ENCODE measurements at places on chromosomes 6 and 20. TPM values are rescaled to one million over a fixed set of nuclear protein-coding genes. Genes with fewer than 3 reads are reported as not detected.

FAM162B gene
- total RNA-seq: not detected

FKBP1C gene
- total RNA-seq: 0.13 TPM

SLC16A10 gene
- not detected for total RNA-seq

PM20D2 gene
- 3.0 TPM for total RNA-seq

SMIM13 gene
- total RNA-seq: 12.4 TPM

NKX2-2 gene
- not detected for total RNA-seq

GSS gene
- total RNA-seq: 85.9 TPM

GRCh38 chr6:10954590-10955010, 67.7 kb downstream of the SYCP2L start:
- no peaks in the 10 kb centered on the region for H3K36me3 ChIP-seq
- peak; percentile 81 for DNase-seq
- H3K27me3 ChIP-seq: no peaks in the 10 kb centered on the region
- H3K4me1 ChIP-seq: peaks cover 8% of the 10 kb centered on the region

DNA sequence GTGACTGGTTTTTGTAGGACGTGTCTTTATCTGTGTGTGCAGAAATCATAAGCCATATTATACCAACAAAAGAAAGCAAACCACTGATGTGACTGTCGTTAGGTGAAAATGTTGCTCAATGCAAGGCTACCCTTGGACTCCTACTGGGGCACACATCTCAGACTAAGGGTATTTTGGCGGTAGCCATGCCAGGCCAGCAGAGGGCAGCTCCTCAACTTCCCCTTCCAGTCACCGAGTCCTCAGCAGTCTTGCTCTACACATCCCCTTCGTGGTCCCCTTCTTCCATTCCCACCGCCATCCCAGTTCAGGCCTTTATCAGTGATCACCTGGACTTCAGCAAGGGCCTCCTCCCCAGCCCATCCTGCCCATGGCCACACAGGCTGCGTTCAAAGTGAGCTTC, 113.7 kb upstream of the GGTLC1 start:
- no peaks in the 10 kb centered on the region for H3K27me3 ChIP-seq
- no peaks in the 10 kb centered on the region for H3K36me3 ChIP-seq
- no peak for DNase-seq
- no peak overlapping the region for H3K4me3 ChIP-seq

- DNase-seq: peak; percentile 65
- peaks cover 28% of the 10 kb centered on the region for H3K4me1 ChIP-seq
- H3K27me3 ChIP-seq: no peaks in the 10 kb centered on the region
Observed at GRCh38 chr6:30206152-30206551, 7.1 kb downstream of the TRIM26 start.

- H3K36me3 ChIP-seq: no peaks in the 10 kb centered on the region
- peak; percentile 57 for DNase-seq
- H3K27ac ChIP-seq: no peak overlapping the region
- H3K27me3 ChIP-seq: no peaks in the 10 kb centered on the region
- H3K4me1 ChIP-seq: peaks cover 14% of the 10 kb centered on the region
- no peak overlapping the region for H3K4me3 ChIP-seq
Observed at GRCh38 chr6:45898941-45899682, 116.5 kb downstream of the CLIC5 start.

- peak overlapping the region; percentile 77 for H3K27ac ChIP-seq
- H3K27me3 ChIP-seq: no peaks in the 10 kb centered on the region
- H3K4me1 ChIP-seq: peaks cover 9% of the 10 kb centered on the region
- H3K36me3 ChIP-seq: peaks cover 16% of the 10 kb centered on the region
Observed at GRCh38 chr20:17611290-17611539, 41.3 kb downstream of the DSTN start.

DNA sequence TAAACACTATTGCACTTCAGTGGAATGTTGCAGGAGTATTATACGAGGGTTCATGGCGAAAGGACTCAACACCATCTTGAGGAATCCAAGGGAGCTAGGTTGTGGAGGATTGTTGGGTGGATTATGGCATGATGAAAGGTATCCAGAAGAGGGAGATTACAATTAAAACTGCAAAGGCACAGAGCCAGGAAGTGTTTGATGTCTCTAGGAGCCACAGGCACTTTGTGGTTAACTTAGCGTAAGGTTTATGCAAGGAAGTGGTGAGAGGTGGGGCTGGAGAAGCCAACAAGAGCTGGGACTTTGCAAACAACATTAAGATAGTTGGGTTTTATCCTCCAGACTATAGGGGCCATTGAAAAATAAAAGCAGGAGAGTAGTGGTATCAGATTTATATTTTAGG, 86.6 kb upstream of the TPD52L1 start:
- H3K4me1 ChIP-seq: no peaks in the 10 kb centered on the region
- DNase-seq: no peak
- H3K4me3 ChIP-seq: no peak overlapping the region
- H3K36me3 ChIP-seq: 0 out of 2 replicates have a peak, but pooled peaks cover 3% of the 10 kb centered on the region
- no peak overlapping the region for H3K27ac ChIP-seq

DNA sequence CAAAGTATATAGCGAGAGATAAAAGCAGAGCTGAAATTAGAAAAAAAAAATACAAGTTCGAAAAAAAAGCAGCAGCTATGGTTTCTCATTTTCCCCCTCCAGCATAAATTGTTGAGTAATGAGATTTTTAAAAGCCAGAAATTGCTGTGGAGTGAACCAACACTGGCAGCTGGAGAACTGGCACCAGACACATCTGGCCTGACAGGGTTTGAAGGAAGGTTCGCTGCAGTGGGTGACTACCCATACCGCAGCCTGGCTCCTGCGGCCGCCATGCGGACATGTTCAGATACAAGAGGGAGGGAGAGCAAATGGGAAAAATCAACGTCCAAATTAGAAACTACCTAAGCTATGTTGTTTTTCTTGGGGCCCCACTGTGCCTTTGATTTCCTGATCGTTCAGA, 3.3 kb downstream of the APCDD1L start:
- H3K36me3 ChIP-seq: no peaks in the 10 kb centered on the region
- H3K27ac ChIP-seq: no peak overlapping the region
- peak; percentile 39 for DNase-seq

GRCh38 chr6:118784641-118785164, 109.2 kb upstream of the ASF1A start:
- H3K4me3 ChIP-seq: no peak overlapping the region
- H3K27ac ChIP-seq: no peak overlapping the region
- no peak for DNase-seq

DNA sequence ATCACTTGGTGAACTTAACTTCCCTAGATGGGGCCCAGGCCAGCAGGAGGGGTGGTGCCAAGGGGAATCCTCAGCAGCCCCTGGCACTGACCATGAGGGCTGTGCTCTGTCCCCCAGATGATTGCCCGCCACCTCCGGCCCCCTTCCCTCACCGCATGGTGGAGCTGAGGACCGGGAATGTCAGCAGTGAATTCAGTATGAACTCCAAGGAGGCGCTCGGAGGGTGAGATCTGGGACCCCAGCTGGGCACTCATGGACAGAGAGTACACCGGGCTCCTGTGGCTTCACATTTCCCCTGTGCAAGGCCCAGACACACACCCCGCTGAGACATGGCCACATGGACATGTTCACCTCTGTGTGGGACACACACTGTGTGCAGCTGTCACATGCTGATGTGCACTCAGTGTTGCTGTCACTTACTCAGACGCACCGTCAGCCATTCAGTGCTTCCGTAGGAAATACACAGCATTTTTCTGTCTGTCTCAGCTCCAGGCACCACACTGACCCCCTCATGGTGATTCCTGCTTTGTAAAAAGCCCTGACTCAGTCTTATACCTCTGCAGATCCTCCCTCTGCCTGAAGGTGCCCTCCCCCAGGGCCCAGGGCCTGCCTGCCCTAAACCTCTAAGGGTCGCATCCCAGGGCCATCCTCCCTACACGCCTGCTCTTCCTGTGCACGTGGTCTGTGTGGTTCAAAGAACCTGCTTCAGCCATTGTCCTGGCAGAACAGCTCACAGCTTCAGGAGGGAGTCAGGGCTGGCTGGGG, 4.4 kb downstream of the MYLK2 start:
- H3K4me3 ChIP-seq: no peak overlapping the region
- H3K27ac ChIP-seq: no peak overlapping the region
- no peaks in the 10 kb centered on the region for H3K4me1 ChIP-seq
- peak; percentile 25 for DNase-seq

- peak within 1 kb of the TSS; percentile 96 for H3K27ac ChIP-seq
- H3K4me3 ChIP-seq: peak within 1 kb of the TSS; percentile 94
- peaks cover 16% of the 10 kb centered on the region for H3K4me1 ChIP-seq
- DNase-seq: peak; percentile 99
- H3K36me3 ChIP-seq: no peaks in the 10 kb centered on the region
Observed at GRCh38 chr6:42745640-42746462, at the start of gene TBCC. Gene TBCC (minus strand): TSS chr6:42746103. CDS start chr6:42746073, 30 bp downstream.

- H3K4me3 ChIP-seq: no peak overlapping the region
- DNase-seq: no peak
- H3K4me1 ChIP-seq: no peaks in the 10 kb centered on the region
- H3K36me3 ChIP-seq: no peaks in the 10 kb centered on the region
- no peak overlapping the region for H3K27ac ChIP-seq
Observed at GRCh38 chr6:91497770-91498169, 910.9 kb upstream of the MAP3K7 start.

DNA sequence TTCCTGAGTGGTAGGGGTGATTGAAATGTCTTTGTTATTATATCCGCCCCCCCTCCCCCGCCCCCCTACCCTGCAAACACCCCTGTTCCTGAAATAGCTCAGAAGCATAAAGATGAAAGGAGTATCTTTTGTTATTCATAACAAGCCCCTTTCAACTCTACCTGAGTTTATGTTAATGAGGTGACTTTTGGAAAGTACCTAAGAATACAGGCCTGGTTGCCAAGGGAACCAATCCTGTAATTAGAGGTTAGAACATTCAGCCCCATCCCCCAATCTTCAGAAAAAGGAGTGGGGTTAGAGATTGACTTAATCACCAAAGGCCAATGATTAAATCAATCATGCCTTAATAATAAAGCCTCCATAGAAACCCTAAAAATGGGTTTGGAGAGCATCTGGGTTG, 979.2 kb upstream of the GJE1 start:
- H3K4me1 ChIP-seq: peaks cover 7% of the 10 kb centered on the region
- no peaks in the 10 kb centered on the region for H3K27me3 ChIP-seq
- no peak for DNase-seq
- H3K4me3 ChIP-seq: no peak overlapping the region

DNA sequence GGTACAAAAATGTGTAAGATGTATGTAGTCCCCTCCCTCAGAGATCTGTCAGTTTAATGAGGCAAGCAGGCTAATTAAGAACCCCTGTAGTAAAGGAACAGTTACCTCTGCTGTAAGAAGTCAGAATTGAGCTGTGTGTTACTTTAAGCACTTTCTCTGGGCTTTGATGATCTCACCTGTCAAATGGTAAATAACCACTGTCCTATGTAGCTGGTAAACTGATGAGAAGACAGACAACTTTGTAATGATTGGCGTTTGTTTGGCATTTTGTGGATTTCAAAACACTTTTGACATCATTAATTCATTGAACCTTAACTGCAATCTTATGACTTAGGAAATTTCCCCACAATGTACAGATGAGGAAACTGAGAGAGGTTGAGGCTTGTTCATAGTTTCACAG, 55.7 kb downstream of the RALY start:
- no peak overlapping the region for H3K27ac ChIP-seq
- H3K36me3 ChIP-seq: no peaks in the 10 kb centered on the region
- no peak for DNase-seq
- H3K4me1 ChIP-seq: no peaks in the 10 kb centered on the region
- no peak overlapping the region for H3K4me3 ChIP-seq

DNA sequence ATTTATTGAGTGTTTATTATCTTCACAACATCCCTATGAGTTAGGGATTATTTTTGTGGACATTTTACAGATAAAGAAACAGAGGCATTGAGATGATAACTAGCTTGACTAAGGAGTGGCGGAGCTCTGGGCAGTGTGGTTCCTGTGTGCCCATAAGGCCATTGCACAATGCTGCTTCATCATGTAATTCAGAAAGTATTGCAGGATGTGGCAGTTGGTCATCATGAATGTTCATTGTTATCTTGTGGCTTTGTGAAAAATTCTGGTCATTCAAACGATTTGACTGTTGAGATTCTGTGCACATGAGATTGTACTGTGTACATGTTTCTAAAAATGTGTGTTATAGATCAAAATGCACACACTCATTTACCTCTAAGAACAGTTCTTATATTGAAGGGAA, 150.8 kb downstream of the ESR1 start:
- peaks cover 20% of the 10 kb centered on the region for H3K4me1 ChIP-seq
- H3K27ac ChIP-seq: peak overlapping the region; percentile 31
- no peak overlapping the region for H3K4me3 ChIP-seq
